Fibroblast of villous mesenchyme (primary cell): ENCODE measurements at places on chromosomes 5 and 9. TPM values are rescaled to one million over a fixed set of nuclear protein-coding genes. Genes with fewer than 3 reads are reported as not detected.

Gene NOXA1
- total RNA-seq, result 0.32 TPM in 1 of 2 replicates, not detected in the other

Gene MORN5
- not detected in 2 replicates for total RNA-seq

Gene NR2F1-AS1
- total RNA-seq, result 27.6 and 30.3 TPM in 2 replicates

Gene PSIP1
- 30.3 and 38.4 TPM in 2 replicates for total RNA-seq

Gene CCDC183
- 0.32 and 0.43 TPM in 2 replicates for total RNA-seq

Gene ANKRD34B
- not detected in 2 replicates for total RNA-seq

Gene ADRB2
- 0.32 and 1.7 TPM in 2 replicates for total RNA-seq

GRCh38 chr5:154077696-154078095 is 38.9 kb downstream of the MFAP3 start:
- DNase-seq, result peak; percentile 15

GRCh38 chr5:10612251-10612650 is 48.4 kb downstream of the ANKRD33B start:
- no peak for DNase-seq

GRCh38 chr9:115952430-115953292 is 200.9 kb upstream of the PAPPA start:
- DNase-seq, result peak; percentile 82

GRCh38 chr5:96083361-96083881 is 121.8 kb upstream of the ELL2 start:
- peak; percentile 78 for DNase-seq

DNA sequence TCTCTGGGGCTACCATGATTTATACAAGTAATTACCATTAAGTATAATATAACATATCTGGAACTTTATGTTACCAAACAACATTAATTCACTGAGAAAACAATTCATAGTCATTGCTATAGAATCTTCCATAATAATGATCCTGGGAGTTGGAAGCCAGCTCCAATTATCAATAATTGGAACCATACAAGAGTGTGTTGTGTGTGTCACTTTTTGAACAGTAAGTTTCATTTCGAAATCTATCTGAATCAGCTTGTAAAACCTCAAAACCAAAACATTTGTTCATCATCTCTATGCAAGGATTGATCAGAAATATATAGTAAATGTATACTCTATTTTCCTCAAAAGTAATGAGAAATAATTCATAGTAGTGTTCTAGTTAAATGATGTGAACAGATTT is 348.1 kb downstream of the ARL15 start:
- DNase-seq, result no peak

GRCh38 chr5:77129391-77129990 is 42.4 kb upstream of the ZBED3 start:
- DNase-seq, result peak; percentile 36

- no peak for DNase-seq
Measured at GRCh38 chr5:133746834-133747233, 134.5 kb upstream of the FSTL4 start.

GRCh38 chr5:103561685-103562452 is 720 bp downstream of the NUDT12 start:
- DNase-seq, result no peak

GRCh38 chr9:77906991-77907390 is 124.6 kb downstream of the GNAQ start:
- no peak for DNase-seq

DNA sequence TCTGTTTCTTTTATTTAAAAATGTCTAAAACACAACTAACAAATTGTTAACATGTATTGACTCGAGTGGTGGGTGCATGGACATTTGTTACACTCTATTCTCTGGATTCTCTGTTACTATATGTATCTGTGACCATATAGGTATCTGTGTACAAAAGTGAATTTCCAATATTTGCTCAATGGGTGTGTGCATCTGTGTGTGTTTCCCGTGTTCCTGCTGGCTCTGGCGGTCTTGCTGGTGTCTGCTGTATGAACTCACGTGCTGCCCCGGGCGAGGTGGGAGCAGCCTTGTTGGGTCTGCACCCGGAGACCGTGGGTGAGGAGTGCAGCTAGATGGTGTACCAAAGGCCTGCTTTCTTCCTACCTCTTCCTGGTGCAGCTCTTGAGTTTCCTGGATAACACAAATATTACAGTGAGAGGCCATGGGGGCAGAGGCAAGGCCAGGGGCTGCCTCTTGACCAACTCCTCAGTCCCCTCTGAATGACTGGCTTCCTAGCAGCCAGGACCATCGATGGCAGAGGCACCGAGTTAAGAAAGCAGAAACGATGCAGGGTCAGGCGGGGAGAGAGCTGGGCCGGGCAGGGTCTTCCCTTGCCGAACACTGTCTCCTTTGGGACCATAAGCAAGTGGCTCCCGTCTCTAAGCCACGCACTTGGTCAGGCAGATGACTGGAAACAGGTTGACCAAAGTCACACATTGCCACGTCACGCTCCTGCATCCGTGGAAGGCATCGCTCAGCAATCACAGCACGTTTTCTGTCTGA is 49.5 kb downstream of the LHX2 start:
- no peak for DNase-seq

GRCh38 chr5:22850981-22851380 is 2.2 kb downstream of the CDH12 start:
- DNase-seq, result no peak

DNA sequence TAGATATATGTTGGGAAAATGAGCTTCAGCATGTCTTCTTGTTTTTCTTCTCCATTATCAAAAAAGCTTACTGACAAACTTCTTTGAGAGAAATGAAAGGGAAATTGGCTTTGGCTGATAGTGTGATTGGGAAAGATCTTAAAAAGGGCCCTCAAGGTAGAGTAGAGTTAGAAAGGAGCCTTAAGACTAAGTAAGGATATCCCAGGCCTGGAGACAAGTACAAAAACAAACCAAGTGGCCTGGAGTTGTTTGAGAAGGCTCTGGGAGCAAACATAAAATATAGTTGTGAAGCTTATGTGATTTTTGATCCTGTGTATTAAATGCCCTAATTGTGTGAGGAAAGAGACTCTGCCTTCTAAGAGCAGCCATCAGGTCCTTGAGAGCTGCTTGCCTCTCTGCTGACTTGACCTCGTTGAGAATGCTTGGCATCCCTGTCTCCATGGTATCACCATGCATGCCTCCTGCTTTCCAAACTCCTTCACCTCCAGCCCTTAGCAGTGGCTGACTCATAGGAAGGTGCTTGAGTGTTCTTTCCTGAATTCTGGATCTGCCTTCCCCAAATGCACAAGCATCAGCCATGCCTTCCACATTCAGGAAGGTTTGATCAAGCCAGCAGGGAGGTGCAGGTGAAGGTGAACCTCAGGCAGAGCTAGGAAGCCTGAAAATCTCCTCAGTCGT is 78.9 kb downstream of the SMARCA2 start:
- DNase-seq, result peak; percentile 37

GRCh38 chr5:180155365-180155926 is 53.6 kb downstream of the RASGEF1C start:
- no peak for DNase-seq

DNA sequence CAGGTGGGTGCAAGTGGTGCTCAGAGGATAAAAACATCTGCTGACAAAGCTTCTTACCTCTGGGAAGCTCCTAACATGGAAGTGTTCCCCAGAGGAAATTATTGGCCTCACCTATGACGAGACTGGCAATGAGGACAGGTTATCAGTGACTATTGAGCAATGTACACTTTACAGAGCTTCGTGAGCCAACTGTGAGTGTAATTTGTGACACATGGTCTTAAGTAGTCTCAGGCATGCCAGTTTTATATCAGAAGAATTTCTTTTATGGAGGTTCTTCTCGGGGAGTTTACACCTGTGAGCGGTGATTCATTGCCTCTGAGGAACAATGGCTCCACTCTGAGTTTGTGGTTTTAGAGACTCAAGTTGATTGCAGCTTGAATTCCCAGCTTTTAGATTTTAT is 11.3 kb downstream of the ANKDD1B start:
- DNase-seq, result no peak

GRCh38 chr9:93037476-93037971 is 21.0 kb upstream of the SUSD3 start:
- no peak for DNase-seq

- DNase-seq, result peak; percentile 84
Measured at GRCh38 chr5:149400304-149400703, 21.2 kb upstream of the IL17B start.

DNA sequence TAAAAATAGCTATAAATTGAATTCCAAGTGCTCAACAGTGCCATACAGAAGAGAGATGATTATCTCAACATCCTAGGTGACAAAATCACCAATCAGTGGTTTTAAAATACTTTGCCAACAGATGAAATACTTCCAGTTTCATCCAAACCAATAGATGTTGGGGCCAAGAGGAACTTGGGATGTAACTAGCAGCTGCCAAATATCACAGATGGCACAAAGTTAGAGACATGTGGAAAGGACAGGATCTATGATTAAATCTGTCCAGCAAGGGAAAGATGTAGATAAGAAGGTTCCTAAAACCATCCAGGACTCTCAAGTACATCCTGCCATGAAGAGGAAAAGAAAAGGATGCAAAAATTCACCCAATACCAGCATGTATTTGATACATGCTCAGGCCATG is 23.8 kb downstream of the TRPM3 start:
- DNase-seq, result no peak

DNA sequence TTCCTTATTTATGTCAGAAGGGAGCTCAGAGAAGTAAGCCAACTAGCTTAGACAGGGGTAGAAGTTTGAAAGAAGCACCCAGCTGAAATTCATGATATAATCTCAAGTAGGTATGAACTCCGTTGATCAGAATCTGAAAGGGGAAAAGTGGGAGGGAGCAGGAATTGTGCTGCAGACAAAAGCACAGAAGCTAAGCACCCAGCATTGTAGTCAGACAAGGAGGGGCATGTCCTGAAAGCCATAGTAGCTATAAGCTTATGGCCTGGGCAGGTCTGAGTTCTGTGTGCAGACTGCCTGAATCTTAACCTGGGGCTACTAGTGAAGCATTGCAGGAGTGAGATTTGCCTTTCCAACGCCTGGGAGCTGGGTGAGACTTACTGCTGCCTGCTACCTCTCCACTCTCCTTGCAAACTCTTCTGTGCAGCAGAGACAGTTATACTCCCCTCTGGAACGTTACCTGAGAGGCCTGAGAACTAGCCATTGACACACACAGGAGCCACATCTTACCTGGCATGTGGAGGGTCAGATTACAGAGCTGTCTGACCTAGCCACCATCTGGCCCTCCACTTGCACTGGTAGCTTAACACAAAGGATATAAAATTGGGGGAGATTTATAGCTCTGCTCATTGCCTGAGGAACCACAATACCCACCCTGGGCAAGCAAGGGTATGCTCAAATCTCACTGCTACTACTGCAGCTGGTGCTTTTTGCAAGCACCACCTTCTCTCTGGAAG is 9.8 kb upstream of the CYLC2 start:
- no peak for DNase-seq

- no peak for DNase-seq
Measured at GRCh38 chr9:84823421-84824271, 154.1 kb downstream of the NTRK2 start.
